ENCODE measurements at places on chromosomes 6 and 20.
A peak's percentile ranks its signal among the peaks of the same experiment; 100 is the strongest.

- no peak for DNase-seq
Measured at GRCh38 chr6:166389119-166389518, 6.4 kb upstream of the MPC1 start.

- DNase-seq: no peak
Measured at GRCh38 chr20:62653373-62653772, 11.1 kb downstream of the SLCO4A1 start.

DNA sequence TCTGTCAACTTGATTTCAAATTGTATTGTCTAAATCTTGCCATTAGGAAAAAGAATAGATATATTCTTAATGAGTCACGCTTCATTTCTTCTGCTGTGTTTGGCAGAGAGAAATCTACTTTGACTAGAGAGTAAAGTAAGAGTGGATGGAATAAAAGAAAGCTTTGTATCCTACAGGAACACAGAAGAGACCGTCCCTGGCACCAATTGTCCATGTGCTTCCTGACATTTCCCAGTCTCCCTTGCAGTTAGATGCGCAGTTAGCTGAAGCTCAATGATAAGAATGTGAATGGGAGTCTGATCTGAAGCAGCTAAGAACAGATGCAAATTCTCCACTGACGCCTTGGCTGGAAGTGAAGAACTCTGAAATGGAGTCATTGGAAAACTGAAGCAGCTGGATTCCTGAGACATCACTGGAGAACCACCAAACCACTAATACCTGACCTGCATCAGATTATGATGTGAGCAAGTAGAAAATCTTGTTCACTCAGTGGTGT lies 528.2 kb upstream of the MARCKS start:
- peak; percentile 80 for DNase-seq

- DNase-seq: no peak
Measured at GRCh38 chr6:10861086-10861485, 20.8 kb downstream of the GCM2 start.

DNA sequence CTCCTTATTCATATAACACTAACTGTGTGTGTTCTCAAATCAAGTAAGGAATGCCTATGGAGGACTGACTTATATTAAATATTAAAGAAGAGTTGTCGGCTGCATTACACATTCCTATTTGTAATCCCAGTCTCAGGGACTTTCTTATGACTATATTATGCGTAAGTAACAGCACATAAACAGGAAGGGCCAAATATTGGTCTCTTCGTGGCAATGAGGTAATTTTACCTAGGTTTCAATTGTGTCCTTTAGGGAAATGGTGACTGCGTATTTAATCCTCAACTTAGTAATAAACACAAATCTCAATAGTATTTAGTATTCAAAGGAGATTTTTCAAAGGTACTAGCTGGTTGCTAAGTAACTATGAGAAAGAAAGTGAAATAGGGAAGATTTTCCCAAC lies 22.8 kb upstream of the EPM2A start:
- DNase-seq: no peak

- no peak for DNase-seq
Measured at GRCh38 chr6:125116170-125116569, 37.4 kb upstream of the TPD52L1 start.

Data from AG04450 (cell line).